ENCODE measurements at places on chromosomes 7 and 10. TPM values are rescaled to one million over a fixed set of nuclear protein-coding genes. Genes with fewer than 3 reads are reported as not detected.

Gene PRSS2
- total RNA-seq: not detected

Gene CHRM2
- total RNA-seq: not detected

DNA sequence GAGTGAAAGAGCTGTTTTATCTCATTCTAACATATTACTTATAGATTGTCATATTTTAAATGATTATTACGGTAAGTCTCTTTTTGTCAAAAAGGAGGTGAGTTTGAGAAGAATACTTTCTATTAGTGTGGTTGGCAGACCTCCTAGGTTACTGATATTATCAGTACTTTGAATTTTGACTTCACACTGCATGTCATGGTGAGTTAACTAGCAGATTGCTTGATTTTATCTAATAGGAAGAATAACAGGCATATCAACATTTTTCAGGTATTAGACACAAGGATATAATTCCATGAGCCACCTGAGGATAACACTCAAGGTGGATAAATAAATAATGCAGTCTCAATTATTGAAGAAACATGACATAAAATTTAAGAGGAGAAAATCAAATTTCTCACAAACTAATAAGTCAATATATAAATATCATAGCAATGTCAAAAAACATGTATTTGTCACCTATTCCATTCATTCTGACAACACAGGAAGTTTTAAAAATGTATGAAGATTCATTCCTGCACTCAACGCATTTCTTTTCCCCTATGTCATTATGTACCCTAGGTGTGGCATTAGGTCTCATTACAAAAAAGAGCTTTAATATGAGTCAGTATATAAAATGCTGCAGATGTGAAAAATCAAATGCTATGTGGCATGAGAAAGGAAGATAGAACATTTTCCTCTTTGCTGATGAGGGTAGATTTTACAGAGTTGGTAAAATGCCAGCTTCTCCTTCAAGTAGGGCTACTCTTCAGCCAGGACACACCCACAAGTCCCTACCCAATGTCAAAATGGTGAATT, 1621.6 kb downstream of the REEP3 start:
- no peak for DNase-seq

Gene TET1
- total RNA-seq: 0.37 TPM

Gene GFRA1
- 8.2 TPM for total RNA-seq

Gene THSD7A
- total RNA-seq: 0.20 TPM

DNA sequence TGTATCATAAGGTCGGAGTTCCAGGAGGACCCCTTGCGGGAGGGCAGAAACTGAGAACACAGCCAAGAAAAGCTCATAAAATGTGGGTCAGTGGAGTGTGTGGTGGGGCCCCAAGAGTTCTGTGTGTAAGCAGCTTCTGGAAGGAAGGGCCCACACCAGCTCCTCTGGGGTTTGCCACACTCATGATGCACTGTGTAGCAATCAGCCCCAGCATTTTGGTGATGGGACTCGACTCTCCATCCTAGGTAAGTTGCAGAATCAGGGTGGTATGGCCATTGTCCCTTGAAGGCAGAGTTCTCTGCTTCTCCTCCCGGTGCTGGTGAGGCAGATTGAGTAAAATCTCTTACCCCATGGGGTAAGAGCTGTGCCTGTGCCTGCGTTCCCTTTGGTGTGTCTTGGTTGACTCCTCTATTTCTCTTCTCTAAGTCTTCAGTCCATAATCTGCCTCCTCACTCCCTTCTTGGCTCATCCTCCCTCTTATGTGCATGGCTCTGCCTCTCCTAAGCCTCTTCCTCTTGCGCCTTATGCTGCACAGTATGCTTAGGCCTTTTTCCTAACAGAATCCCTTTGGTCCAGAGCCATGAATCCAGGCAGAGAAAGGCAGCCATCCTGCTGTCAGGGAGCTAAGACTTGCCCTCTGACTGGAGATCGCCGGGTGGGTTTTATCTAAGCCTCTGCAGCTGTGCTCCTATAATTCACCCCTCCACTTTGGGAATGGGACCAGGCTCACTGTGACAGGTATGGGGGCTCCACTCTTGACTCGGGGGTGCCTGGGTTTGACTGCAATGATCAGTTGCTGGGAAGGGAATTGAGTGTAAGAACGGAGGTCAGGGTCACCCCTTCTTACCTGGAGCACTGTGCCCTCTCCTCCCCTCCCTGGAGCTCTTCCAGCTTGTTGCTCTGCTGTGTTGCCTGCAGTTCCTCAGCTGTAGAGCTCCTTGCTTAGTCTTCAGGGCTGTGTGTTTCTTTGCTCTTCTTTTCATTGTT, 17.8 kb downstream of the PRSS2 start:
- DNase-seq: no peak

DNA sequence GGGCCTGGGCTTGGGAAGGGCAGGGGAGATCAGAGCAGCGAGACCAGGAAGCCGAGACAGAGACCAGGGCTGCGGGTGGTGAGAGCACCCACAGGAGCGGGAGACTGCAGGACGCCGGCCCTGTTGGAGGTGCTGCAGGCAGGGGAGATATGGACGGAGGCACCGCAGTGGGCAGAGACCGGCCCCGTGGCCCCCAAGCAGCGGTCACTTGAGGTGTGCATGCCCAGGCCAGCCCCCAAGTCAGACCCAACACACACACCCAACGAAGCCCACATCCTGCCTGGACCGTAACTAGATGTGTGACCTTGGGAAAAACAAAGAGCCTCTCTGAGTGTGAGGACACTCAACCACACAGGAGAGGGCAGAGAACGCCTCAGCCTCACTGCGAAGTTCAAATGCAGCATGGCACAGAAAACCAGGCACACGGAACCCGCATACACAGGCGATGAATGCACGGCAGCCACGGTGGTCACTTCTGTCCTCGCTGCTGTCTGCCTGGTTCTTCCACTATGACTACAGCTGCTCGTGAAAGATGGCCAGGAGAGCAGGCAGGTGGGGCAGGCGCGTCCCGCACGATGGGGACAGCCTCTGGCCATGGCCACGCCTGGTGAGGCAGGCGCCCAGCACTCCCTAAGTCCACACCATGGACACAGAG, 214.7 kb downstream of the MAD1L1 start:
- no peak for DNase-seq

DNA sequence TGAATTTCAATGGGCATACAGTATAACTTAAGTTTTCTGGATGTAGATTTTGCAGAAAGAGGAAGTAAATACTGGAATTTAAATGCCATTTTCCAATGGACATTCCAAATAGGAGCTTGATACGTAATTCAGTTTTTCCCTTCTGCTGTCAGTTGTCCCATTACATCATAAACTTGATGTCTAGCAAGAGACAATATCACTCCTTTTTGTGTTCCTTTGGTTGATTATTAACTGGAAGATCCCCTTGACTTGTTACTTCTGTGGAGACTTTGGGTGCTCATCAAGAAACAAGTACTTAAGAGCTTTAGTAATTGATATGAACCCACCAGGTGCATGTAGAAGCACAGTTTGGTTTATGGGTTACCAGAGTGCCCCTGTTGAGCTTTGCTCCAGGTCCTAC, 116.1 kb downstream of the ST7 start:
- DNase-seq: no peak

DNA sequence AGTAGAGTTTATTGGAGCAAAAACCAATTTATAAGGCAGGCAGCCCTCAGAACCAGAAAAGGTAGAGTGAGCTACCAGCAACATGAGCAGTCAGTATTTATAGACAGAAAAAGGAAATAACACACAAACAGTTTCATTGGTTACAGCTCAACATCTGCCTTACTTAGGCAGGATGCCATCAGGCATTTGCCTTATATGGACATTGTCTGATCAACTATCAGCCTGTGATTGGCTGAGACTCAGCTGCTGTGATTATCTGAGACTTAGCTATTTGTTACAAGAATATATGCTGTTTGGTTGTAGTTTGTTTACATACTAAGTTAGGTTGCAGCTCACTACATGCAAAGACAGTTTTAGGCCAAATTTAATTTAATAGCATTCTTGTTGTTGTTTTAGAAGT, 60.4 kb upstream of the CDK1 start:
- no peak for DNase-seq

Gene NDUFA5
- total RNA-seq: 44.3 TPM
